Fibroblast of skin of left quadriceps (primary cell): ENCODE measurements at places on chromosomes 5 and 9.

DNA sequence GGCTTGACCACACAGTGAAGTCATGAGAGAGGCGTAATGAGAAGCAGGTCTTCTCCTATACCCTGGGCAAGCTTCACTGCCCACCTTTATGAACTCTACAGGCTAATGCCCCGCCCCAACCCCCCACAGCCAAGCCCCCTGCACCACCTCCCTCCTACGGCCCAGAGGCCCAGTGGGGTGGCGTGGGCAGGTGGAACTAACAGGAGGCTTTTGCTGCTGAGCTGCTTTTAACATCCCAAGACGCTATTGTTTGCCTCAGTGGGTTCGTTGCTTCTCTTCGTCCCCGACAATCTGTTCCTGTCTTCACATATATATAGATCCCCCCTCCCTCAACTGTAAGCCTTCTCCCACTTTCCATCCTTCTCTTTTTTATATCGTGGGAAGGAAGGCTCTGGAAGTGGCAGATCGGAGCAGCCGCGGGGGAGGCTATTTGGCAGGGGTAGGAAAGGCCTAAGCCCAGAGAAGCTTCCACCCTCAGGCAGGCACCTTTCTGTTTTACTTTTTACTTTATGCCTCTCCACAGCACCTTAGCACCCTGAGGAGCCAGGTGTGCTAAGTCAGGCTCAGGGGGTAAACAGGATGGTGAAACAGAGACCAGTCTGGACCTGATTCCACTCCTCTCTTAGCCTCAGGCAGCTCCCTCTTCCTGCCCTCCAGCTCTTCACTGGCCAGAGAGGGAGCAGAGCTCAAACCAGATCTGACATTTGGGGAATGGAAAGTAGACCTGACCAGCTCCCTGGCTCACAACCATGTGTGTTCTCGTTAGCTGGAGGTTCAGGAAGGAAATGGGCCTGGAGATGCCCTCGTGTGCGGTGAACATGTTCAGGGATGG lies 26.5 kb downstream of the CD74 start:
- DNase-seq = no peak

DNA sequence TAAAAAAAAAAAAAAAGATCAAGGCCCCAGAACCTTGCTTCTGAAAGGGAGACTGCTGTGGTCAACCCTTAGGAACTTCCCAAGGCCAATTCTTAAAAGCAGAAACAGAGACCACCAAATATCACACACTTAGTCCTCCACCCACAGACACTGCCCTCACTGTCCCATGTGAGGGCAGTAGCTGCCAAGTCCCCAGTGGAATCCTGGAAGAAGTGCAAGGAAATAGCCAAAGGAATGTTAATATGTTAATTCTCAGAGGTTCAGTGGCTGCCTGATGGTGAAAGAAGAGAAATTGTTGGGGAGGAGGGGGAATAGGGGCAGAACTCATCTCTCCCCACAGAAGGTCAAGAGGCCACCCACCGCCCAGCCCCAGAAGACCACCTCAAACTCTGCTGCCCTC lies 23.1 kb downstream of the FSTL4 start:
- DNase-seq = no peak

DNA sequence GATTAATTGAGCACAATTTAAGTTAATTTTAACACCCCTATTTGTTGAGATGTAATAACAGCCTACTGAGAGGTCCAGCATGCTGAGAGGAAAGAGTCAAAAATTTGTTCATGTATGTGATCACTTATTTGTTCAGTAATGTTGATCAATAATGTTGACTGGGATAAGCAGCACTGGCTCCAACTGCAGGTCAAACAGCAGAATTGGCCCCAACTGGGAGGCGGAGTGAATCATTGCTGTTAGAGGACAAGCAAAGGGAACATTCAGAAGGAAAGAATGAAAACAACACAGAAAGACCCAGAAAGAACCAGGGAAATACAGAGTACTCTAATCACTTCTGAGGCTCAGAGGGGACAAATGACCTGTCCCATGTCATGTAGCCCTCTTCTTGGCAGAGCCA lies 221.1 kb downstream of the COMMD10 start:
- no peak for DNase-seq

- peak; percentile 89 for DNase-seq
Observed at GRCh38 chr9:105296877-105297287, 52.4 kb downstream of the SLC44A1 start.

- no peak for DNase-seq
Observed at GRCh38 chr9:136931611-136932130, 12.9 kb downstream of the FBXW5 start.

- no peak for DNase-seq
Observed at GRCh38 chr9:21443849-21444625, 3.8 kb downstream of the IFNA1 start.

GRCh38 chr9:101951598-101951997 lies 213.2 kb upstream of the GRIN3A start:
- DNase-seq = no peak

DNA sequence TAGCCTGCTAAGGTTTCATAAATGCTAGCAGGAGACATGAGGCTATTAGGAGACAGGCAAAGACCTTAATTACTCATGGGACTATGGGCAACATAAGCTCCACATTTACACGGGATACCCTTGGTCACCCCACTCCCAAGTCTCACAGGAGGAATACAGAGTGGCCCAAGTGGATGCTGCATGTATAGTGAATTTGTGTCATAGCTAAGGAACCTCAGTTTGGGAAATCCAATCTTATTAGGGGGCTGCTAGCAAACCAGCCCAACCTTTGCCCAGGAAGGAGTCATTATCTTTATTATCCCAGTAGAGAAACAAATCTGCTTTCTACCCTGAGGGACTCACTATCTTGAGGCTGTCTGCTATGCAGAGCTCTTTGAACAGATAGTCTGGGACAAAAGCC lies 405.9 kb downstream of the KIAA0825 start:
- DNase-seq = no peak

- DNase-seq = no peak
Observed at GRCh38 chr9:133210609-133211008, 1.6 kb upstream of the OBP2B start.

GRCh38 chr9:89093201-89093975 lies 85.2 kb downstream of the SHC3 start:
- DNase-seq = no peak

GRCh38 chr5:132365213-132365612 lies 4.3 kb upstream of the SLC22A5 start:
- peak; percentile 19 for DNase-seq

- no peak for DNase-seq
Observed at GRCh38 chr9:134439368-134439784, 113.1 kb downstream of the RXRA start.

GRCh38 chr9:10250219-10250618 lies 362.6 kb downstream of the PTPRD start:
- peak; percentile 32 for DNase-seq

DNA sequence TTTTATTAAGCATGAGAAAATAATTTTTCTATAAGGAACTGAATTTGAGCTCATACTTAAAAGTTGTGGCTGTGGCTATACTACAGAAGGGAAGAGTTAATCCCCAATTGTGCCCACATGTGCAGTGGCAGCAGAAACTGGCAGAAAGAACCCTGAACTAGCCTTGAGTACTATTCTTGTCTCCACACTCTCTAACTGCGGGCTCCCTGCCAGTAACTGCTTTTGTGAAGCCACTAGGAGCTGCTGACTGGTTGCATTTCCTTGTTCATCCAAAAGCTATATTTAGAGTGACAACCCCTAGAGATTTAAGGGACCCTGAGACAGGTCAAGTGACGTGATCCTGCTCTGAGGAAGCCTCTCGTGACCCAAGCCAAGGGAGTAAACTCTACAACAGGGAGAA lies 238.6 kb downstream of the ELAVL2 start:
- DNase-seq = no peak

DNA sequence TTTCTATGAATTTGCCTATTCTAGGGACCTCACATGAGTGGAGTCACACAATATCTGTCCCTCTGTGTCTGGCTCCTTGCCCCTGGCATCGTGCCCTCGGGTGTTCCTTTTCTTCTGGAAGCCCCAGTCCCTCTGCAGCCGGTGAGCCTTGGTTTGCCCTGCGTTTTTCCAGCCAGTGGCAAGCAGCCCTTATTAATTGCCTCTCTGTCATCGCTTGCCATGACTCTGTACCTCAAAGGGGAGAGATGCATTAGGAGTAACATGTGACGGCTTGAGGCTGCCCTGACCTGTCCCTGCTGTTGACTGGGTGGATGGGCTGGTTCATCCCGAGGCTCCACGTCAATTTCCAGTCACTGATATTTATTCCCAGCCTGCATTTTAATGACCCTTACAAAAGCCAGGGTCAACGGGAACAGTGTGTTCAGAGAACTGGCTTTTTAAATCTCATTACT lies 87.3 kb downstream of the CFAP90 start:
- DNase-seq = no peak

DNA sequence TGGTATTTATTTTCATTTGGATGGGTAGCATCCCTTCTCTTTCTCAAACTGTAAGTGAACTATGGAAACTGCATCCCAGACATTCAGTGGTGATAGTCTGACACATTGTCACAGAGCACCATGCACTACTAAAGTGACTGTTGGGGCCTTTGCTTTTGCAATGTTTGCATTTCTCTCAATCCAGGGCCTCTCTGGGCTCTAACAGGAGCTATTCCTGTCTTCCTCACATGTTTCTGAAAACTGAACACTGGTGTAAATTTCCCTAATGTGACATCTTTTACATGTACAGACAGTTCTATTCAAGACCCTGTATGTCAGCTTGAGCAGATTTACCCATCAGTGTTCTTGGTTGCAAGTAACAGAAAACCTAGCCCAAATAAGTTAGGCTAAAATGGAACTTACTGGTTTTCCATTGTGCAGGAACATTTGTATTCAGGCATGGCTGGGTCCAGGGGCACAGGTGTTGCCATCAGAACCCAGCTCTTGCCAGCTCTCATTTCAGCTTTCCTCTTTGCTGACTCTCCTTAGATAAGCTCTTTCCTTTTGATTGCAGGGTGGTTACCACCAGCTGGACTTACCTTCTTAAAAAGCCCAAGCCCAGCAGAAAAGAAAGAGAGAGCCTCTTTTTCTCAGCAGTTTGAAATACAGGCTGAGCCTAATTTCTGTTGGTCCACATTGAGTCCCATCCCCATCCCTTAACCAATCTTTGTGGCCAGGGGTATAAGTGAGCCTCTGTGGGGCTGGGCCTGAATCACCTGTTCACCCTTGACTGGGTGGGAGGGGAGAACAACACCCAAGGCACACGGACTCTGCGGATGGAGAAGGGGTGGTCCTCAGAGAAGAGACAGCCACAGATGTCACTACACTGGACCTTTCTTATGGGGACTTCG lies 234.3 kb downstream of the NR3C1 start:
- DNase-seq = no peak

DNA sequence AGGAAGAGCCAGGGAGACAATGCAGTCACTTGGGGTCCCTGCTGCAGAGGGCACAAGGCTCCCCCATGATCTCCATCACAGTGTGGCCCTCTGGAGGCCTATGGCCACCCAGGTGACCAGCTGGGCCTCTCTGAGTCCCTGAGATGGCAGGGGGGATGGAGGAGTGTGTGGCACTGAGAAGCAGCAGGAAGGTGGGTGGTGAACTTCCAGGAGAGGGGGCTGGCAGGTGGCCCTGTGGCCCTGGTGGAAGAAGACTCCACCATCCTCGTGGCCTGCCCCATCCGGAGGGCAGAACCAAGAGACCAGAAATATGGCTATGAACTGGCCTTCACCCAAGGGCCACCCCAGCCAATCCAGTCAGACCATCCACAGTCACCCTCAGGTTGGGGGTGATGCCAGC lies 31.7 kb upstream of the AFAP1L1 start:
- DNase-seq = no peak

GRCh38 chr9:92010705-92011536 lies 60.9 kb upstream of the ROR2 start:
- peak; percentile 3 for DNase-seq

DNA sequence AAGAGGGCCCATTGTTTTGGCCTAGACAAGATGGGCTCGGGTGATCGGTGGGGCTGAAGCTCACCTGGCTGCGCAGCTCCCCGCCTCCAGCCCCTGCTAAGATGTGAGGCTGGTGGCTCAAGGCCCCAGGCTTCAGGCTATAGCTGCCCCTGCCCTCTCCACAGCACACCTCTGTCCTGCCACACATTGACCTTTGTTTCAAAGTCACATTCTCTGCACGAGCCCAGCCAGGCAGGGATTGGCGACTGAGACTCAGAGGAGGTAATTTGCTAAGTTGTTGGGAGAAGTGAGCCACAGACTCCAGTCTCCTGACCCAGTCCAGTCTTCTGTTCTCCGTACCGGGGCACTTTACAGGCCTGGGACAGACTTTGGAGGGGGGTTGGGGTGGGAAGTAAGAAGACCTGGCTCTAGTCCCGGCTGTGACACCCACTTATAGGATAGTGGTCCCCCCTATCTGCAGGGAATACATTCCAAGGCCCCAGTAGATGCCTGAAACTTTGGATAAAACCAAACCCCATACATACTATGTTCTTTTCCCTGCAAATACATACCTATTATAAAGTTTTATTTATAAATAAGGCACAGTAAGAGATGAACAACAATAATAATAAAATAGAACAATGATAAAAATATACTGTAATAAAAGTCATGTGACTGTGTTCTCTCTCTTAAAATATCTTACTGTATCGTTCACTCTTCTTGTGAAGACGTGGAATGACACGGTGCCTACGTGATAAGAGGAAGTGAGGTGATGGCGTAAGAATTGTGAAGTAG lies 13.3 kb downstream of the PDGFRB start:
- DNase-seq = no peak

GRCh38 chr9:87516222-87516925 lies 18.7 kb downstream of the DAPK1 start:
- DNase-seq = no peak

DNA sequence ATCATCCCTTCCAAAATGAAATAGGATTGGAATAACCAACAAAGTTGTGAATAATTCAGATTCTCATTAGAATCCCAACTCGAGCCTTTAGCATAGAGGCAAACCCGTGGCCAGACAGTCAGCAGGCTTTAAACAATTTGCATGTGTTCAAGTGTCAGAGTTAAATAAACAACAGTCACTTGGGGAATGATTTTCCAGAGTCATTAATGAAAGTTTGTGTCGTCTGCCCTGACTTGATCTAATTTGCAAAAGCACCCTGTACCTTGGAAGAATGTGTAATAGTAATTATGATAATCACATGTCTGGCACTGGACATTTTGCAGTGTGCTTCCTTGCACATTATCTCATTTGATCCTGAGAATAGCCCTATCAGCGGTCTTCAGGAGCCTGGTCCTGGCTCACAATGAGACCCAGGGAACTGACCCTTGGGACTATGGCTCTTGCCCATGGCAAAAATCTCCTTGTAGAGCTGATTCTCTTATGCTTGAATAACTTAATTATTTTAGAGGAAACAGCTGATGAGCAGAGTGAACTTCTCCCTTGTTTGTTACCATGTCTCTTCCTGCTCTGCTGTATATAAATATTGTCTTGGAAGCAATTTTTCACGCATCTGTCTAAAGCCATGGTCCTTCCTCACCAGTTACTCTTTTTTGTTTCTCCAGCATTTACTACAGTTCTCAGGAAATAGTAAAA lies 272.7 kb downstream of the NR3C1 start:
- DNase-seq = no peak
